ENCODE measurements at places on chromosomes 3 and 15.

DNA sequence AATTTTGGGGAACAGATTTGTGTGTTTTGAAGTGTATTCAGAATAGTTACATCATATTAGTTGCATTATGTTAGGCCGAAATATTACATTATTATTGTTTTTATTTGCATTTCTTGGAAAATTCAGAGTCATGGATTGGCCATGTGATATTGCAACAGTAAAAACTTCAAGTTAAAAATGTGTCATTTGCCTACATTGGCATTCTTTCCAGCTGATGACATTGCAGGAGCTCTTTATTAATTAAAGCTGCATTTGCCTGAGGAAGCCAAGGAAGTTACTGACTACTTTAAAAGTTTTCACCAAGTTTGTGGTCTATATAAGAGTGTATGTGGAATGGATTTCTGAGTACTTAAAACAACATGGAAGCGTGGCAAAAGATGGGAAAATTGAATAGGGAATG lies 726.4 kb upstream of the SGO1 start:
- DNase-seq, result no peak

GRCh38 chr15:22808240-22808639 lies 21.8 kb downstream of the NIPA1 start:
- no peak for DNase-seq

- peak; percentile 59 for DNase-seq
Measured at GRCh38 chr3:127304121-127304744, 16.4 kb upstream of the PRR20G start.

- no peak for DNase-seq
Measured at GRCh38 chr3:29514170-29514569, 233.3 kb downstream of the RBMS3 start.

GRCh38 chr3:141530415-141530768 lies 43.6 kb downstream of the RASA2 start:
- DNase-seq, result no peak

DNA sequence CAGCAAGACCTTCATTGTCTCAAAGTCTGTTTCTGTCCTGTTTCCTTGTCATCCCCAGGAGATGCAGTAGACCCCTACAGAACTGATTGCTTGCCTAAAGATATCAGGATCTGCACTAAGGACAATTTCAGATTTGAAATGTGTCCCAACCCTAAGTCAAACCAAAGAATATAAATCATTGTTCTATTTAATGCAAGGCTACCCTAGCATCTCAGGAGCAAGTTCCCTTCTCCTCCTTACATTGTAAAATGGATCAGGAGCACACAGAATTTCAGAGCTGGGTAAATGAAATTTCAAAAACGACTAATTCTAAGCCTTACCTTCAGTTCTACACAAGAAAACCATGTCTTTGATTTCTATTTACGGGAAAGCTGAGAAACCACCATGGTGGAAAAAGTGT lies 360.9 kb upstream of the KCNH8 start:
- no peak for DNase-seq

GRCh38 chr3:180700941-180701340 lies 21.7 kb upstream of the CCDC39 start:
- no peak for DNase-seq

DNA sequence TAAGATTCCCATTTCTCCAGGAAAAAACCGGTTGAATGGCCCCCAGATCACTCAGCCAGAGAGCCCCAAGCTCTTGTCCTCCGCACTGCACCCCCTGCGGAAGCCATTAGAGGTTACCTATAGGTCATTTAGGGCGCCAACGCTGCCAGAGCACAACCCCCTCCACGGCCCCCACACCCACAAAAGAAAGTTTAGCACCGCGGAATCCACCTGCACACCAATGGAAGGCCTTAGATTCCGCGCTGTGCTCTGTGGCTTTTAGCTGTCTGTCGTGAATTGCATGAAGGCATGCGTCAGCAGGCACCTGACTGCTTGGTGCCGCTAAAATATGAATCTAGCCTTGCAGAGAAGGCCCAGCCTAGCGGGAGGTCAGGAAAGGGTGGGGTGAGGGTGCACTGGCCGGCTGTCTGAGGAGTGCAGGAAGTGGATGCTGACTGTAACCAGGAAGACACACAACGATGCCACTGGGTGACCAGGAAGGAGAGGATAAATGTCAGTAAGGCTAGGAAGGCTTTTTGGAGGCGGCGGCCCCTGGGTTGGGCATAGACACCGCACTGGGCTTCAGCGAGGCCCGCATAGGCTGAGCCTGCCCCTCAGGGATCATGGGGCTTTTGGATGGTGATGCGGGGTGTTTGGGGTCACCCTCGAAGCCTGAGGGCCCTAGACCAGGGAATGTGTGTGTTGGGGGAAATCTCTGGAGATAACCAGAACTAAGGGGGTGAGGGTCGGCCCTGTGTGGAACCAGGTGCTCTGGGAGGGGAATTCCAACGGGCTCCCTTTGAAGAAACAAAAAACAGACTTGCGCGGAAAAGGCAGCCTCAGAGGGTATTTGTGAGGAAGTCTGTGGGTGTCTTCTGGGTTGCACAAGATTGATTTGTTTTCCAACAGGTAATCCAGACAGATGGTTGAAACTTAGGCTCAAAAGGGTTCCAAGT lies 976 bp upstream of the NUP210 start:
- DNase-seq, result no peak

DNA sequence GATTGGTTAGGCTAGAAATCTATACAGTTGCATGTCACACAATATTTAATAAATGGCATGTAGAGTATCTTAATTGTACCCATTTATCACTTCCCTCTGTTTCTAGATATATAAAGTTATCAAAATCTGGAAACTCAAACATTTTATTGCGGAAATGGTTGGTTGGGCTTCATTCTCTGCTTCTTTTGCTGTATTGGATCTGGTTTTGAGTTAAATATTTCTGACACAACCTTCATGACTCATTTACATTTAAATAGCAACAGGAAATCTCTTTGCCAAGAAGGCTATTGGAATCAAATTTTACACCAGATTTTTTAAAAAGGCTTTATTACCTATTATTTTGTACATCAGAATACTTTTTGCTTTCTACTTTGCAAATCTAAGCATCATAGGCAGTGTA lies 153.8 kb downstream of the EBLN2 start:
- DNase-seq, result no peak

- no peak for DNase-seq
Measured at GRCh38 chr3:161316006-161316689, 55.2 kb downstream of the SPTSSB start.

- DNase-seq, result no peak
Measured at GRCh38 chr3:62793946-62794345, 81.3 kb downstream of the CADPS start.

DNA sequence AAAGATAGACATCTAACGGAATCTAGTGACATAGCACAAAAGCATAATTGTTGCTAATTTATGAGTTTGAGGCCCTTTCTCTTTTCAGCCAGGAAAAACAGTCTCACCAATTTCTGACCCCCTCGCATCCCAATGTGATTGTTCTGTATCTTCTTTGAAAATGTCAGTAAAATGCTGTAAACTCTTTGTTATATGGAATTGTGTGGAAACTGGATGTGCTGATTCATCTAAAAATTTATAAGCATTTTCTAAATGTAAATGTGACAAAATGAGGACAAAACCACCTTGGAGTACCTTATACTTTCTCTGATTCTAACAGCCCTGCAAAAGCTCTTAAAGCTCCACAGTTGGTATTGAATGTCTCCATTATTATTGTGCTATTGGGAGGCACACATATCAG lies 70.9 kb upstream of the MME start:
- DNase-seq, result no peak

DNA sequence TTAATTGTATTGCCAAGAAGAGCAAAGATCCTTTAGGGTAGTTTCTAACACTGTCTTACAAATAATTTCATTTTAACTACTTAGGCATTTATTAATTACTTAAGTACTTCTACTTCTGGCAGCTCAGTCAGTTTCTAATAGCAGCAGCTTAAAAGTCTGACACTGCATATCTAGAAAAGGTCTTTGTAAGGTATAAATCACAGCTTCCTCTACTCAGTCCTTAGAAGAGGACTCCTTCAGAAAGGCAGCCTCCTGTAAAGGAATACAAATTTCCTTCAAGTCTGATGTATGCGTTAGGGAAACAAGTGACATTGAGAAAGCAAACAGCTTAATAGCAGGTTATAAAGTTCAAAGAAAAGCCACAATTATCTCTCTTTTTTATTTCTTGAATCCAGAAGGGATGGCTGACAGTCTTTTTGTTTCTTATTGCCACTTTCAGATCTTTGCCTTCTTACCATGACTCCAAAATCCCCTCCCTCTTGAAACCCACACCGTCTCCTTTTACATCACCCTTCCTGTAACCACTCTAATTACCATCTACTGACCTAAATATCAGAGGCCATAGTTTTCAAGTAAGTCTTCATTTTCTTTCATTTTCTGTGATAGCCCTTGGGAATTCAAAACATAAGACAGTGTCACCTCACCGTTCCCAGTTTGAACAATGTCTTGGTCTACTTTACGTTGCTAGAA lies 109.5 kb downstream of the CGGBP1 start:
- DNase-seq, result no peak

- no peak for DNase-seq
Measured at GRCh38 chr3:168080022-168080421, 15.7 kb downstream of the GOLIM4 start.

DNA sequence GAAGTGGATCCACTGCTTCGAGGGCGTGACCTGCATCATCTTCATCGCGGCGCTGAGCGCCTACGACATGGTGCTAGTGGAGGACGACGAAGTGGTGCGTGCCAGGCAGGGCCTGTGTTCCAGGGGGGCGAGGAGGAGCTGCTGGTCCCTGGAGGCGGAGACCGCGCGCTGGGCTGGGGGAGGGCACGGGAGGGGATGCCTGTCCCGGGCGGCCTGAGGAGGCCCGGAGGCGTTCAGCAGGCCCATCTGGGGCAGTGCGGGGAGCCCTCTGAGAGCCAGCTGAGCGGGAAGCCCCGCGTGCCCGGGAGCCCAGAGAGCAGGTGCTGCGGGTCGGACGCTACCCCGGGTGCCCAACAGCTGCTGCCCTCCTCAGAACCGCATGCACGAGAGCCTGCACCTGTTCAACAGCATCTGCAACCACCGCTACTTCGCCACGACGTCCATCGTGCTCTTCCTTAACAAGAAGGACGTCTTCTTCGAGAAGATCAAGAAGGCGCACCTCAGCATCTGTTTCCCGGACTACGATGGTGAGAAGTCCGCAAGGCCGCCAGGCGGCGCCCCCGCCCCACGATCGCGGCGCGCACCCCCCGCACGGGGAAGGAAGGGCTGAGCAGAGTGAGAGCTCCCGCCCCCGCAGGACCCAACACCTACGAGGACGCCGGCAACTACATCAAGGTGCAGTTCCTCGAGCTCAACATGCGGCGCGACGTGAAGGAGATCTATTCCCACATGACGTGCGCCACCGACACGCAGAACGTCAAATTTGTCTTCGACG lies 2.9 kb downstream of the GNAT1 start:
- DNase-seq, result peak; percentile 88
